ENCODE measurements at places on chromosomes 7 and 10. TPM values are rescaled to one million over a fixed set of nuclear protein-coding genes. Genes with fewer than 3 reads are reported as not detected.

TCERG1L gene
- total RNA-seq = not detected

DNA sequence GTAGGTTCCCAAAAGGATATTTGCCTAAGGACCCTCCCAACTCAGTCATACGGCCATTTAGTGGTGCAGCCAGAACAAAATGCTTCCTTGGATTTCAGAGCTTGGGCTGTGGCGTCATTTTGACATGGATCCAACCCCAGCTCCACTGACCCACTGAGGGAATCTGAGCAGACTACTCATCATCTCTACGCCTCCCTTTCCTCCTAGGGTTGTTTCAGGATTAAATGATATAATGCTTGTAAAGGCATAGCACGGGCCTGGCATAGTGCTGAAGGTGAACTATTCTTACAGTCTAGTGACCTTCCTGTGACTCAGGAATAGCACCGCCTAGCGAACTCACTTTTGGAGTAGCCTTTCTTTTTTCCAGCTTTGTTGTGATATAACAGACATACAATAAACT lies 70.3 kb upstream of the LOXL4 start:
- DNase-seq = no peak

GRCh38 chr7:121107923-121108498 lies 119.5 kb downstream of the CPED1 start:
- no peak for DNase-seq

DNA sequence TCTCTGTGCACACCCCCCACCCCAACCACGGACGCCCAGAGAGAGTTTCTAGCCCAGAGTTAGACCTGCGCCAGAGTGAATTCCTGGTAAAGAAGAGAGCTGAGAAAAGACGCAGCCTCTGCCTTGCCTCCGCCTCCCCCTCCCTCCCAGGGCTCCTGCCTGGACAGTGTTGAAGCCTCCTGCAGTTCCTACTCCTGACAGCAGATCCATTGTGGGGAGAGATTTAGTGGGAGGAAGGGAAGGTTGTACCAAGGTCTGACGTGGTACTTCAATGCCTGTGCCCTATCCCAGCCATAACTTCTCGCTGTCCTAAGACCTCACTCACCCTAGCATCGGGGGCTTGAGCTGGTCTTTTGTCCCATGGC lies 952 bp downstream of the SRRM3 start:
- DNase-seq = no peak

AP4M1 gene
- total RNA-seq = 29.4 TPM

- no peak for DNase-seq
Measured at GRCh38 chr7:1068619-1069018, 19.3 kb upstream of the GPER1 start.

FBXO24 gene
- total RNA-seq = 2.8 TPM

CC2D2B gene
- total RNA-seq = 1.1 TPM

GRCh38 chr7:74182453-74183090 lies 8.4 kb downstream of the EIF4H start:
- no peak for DNase-seq

DNA sequence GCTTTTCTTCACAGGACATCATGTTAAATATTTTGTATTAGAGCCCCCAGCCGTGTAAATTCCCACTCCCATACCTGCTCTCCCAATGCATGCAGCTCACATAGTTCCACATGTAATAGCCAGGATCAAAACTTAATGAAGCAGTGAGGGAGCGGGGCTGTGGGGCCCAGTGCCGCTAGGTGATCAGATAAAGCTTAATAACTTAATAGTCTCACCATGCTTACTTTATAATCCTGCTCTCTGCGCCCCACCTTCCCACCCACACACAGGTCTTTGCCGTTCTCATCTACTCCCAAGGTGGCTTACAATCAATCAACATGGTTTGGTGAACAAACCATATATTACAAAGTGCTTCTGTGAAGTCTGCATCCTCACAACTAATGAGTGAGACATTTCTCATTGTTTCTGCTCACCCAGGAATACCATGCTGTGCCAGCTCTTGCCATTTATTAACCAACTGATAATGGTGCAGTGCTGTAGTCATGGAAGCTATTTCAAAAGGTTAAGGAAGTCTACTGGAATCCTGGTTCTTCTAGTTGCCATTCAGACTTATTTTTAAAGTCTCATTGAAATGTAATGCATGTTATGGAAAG lies 156.4 kb downstream of the CTTNBP2 start:
- DNase-seq = no peak

DNA sequence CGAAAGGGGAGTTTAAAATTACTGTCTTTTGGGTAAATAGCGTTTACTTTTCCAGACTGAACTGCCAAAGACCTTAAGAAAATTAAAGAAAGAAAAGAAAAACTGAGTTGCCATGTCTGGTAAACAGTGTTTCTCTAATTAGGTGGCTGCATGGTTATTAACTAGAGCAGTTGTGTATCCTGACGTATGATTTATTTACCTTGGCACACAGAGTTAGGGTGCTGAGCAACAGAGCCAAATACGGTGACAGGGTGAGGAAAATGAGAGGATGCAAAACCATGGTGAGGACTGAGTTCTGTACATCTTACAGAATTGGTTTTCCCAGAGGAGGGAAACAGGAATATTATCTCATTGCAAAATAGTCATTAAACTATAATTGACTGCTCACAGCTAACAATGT lies 546.4 kb upstream of the FZD8 start:
- no peak for DNase-seq

Data from Peyer's patch (tissue), 4 donors.